ENCODE measurements at places on chromosomes 16 and 17. TPM values are rescaled to one million over a fixed set of nuclear protein-coding genes. Genes with fewer than 3 reads are reported as not detected.

DNA sequence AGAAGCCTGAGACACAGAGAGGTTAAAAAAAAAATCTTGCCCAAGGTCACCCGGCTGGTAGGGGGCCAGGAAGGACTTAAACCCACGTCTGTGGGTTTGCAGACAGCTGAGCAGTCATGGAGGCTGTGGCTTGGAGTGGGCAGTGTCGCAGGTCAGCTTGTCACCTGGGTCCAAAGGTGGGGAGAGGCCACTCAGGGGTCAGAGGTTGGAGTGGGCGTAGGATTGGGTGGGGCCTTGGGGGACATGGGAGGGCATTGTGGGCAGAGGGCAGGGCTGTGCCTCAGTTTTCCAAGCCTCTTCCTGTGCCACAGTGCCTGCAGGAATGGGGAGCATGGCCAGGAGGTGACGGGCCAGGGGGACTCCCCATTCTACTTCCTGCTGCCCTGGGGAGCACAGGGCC is 2.0 kb upstream of the NDRG4 start:
- DNase-seq: no peak

Gene FKBP10
- 34.0 TPM for total RNA-seq

DNA sequence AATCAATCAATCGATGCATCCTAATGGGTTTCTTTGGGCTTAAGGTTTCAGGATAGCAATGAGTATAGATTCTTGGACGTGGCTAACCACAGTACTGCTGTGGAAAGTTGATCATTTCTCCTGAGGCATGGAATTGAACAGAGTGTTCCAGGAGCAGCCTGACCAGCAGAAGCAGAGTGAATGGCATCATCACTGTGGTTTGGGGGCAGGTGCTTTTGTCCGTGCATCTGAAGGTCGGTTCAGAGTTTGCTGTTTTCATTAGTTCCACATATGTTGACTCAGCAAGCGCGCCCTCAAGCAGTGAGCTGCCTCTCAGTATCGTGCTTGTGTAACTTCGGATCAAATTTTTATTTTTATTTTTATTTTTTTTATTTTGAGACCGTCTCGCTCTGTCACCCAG is 24.9 kb downstream of the KIAA0513 start:
- no peak for DNase-seq

GRCh38 chr16:21283521-21284289 is 5.6 kb upstream of the CRYM start:
- no peak for DNase-seq

Gene CDRT15
- total RNA-seq: not detected

GRCh38 chr17:54983260-54983659 is 14.7 kb downstream of the STXBP4 start:
- DNase-seq: no peak

Gene TCAP
- total RNA-seq: 0.60 TPM

DNA sequence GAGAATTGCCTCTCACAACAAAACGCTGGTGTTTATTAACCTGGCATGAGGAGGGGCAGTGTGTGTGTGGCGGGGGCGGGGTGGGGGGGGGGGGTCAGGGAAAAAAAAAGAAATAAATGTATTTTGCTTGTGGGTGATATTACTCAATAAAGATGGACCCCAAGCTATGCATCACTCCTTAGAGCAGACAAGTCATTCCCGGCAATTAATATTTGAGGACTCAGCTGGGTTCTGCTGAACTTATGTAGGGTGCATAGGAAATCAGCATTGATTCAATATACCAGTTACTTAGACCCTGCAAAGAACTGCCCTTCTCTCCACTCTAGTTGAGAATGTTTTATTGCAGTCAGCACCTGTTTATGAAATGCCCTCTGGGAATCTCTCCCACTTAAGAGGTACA is 206.2 kb upstream of the MAF start:
- no peak for DNase-seq

DNA sequence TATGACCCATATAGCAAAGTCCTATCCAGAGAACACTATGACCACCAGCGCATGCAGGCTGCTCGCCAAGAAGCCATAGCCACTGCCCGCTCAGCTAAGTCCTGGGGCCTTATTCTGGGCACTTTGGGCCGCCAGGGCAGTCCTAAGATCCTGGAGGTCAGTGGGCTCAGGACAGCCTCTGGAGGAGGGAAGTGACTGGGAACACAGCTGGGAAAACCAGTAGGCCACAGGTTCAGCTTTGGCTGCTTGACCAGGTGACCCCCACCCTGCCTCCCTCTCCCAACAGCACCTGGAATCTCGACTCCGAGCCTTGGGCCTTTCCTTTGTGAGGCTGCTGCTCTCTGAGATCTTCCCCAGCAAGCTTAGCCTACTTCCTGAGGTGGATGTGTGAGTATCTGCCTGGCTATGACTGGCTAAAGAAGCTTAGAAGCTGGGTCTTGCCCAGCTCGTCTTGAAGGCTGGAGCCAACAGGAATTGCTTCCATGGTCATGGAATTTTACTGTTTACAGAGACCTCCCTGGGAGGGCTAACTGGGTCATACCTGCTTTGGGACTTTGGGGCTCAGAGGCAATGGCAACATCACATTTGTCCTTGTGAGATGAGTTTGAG is 1.5 kb upstream of the OVCA2 start:
- DNase-seq: no peak

- DNase-seq: no peak
Observed at GRCh38 chr16:89404561-89404960, 85.8 kb downstream of the ANKRD11 start.

- no peak for DNase-seq
Observed at GRCh38 chr17:51044976-51045375, 75.7 kb downstream of the SPAG9 start.

- no peak for DNase-seq
Observed at GRCh38 chr17:76104896-76105231, 1.3 kb upstream of the EXOC7 start.

Gene ALOX12B
- not detected for total RNA-seq

GRCh38 chr16:53695070-53695469 is 8.6 kb downstream of the RPGRIP1L start:
- no peak for DNase-seq

- DNase-seq: no peak
Observed at GRCh38 chr17:81556175-81556691, 4.1 kb upstream of the FAAP100 start.

Gene RHBDF1
- 19.3 TPM for total RNA-seq

Gene REXO5
- 3.2 TPM for total RNA-seq

DNA sequence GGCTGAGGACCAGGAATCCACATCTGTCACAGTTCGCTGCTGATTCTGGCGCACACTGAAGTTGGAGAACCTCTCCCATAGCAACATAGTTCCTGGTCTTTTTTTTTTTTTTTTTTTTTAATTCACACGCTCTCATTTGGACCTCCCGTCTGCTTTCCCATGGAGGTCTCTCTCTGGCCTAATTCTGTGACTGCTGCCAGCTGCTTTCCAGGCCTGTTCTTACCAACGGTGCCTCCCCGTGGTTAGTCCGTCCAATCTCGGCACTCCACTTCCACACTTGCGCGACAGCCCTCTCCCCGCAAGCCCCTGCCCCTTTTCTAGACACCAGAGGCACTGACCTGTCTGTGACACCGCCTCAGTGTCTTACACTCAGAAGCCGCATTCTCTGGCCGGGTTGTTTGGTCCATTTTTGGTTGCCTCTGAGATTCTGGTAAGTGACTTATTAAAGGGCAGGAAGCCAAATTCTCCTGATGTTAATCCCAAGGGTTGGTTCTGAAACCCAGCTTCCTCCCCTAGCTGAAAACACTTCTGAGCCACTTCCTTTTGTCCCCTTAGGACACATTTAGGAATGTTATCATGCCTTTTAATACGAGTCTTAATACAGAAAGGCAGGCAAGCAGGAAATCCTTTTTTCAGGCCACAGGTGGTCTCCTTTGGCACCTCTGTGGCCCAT is 1.1 kb upstream of the AKTIP start:
- DNase-seq: no peak

DNA sequence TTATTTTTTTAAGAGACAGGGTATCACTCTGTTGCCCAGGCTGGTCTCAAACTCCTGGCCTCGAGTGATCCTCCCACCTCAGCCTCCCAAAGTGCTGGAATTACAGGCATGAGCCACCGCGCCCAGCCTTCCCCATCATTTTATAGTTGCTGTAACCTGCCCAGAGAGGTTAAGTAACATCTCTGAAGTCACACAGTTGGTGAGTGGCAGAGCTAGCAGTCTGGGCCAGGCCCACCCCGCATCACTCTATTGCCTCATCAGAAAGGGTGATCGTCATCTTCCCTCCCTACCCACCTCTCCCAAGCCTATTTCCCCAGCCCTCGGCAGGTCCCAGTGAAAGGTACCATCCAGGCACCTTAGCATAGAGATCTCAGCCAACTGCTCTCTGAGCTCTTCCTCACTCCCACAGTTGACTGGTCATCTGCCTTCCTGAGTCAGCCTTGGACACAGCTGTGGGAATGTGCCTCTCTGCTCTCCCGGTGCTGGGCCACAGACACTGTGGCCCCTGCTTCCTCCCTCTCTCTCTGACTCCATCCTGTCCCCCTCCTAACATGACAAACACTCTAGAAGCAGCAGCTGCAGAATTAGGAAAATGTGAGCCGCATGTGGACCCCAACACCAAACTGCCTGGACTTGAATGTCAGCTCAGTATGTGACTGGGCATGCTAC is 57.1 kb downstream of the SCNN1B start:
- no peak for DNase-seq

Gene MNT
- 11.9 TPM for total RNA-seq

DNA sequence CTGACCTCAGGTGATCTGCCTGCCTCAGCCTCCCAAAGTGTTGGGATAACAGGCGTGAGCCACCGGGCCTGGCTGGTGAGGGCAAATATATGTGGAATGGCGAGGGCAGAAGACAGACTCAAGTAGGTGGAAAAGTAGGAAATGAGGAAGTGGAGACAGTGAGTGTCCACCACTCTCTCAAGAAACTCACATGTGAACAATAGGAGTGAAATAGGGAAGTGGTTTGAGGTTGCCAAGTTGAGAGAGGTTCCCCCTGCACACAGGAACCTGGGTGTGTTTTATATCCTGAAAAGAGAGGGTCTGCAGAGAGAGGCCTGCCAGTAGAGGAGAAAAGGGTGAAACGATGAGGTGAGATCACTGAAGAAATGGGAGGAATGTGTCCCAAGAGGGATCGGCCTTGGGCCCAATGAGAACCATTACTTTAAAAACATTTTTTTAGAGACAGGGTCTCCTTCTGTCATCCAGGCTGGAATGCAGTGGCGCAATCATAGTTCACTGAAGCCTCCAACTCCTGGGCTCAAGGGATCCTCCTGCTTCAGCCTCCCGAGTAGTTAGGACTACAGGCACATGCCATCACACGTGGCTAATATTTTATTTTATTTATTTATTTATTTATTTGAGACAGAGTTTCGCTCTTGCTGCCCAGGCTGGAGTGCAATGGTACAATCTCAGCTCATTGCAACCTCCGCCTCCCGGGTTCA is 17.1 kb upstream of the CORO1A start:
- no peak for DNase-seq

DNA sequence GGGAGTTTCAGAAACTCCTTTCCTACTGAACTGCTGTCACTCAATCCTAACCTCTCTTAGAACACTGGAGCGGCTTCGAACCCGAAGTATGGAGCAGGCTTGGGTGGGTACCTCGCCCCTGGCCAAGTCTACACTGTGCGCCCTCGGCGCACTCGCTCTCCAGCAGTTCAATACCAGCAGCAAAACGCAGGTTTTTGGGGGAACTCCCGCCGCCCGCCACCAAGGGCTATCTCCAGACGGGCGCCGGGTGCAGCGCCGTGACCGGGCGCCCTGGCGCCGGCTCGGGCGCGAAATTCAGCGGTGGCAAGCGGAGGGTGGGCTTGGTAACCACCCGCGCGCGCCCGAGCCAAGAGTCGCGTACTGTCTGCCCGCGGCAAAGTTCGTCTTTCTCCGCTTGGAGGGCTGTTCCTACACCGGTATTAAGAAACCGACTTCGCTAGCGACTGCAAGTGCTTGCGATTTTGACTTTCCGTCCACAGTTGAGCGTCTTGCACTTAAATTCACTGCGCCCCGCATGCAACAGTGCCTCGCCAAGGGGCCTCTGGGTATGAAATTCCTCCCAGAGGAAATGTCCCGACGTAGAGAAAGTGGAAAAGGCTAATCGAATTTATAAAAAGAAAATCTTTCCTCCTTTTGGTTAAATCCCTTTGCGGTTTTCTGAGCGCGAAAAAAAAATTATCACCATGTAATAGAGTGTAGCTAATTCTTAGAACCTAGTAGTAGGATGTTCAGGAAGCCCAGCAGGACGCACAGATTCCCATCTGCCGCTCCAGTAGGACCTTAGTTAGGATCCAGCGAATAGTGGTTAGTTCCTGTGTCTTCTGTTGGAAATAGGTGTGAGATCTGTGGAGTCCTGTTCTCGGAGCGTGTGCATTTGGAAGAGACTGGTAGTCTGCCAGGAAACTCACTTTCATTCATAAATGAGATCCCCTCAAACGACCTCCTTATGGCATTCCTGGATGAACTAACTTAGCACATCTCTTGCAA is 5.0 kb upstream of the SALL1 start:
- no peak for DNase-seq

- no peak for DNase-seq
Observed at GRCh38 chr16:1662543-1662942, 15.5 kb upstream of the JPT2 start.

Data from omental fat pad (tissue), 4 donors.